Erythroblast (primary cell): ENCODE measurements at places on chromosomes 5 and 9.

- DNase-seq: no peak
Observed at GRCh38 chr5:25694801-25695200, 1050.0 kb upstream of the CDH10 start.

- DNase-seq: no peak
Observed at GRCh38 chr9:37617832-37618231, 25.4 kb upstream of the TOMM5 start.

DNA sequence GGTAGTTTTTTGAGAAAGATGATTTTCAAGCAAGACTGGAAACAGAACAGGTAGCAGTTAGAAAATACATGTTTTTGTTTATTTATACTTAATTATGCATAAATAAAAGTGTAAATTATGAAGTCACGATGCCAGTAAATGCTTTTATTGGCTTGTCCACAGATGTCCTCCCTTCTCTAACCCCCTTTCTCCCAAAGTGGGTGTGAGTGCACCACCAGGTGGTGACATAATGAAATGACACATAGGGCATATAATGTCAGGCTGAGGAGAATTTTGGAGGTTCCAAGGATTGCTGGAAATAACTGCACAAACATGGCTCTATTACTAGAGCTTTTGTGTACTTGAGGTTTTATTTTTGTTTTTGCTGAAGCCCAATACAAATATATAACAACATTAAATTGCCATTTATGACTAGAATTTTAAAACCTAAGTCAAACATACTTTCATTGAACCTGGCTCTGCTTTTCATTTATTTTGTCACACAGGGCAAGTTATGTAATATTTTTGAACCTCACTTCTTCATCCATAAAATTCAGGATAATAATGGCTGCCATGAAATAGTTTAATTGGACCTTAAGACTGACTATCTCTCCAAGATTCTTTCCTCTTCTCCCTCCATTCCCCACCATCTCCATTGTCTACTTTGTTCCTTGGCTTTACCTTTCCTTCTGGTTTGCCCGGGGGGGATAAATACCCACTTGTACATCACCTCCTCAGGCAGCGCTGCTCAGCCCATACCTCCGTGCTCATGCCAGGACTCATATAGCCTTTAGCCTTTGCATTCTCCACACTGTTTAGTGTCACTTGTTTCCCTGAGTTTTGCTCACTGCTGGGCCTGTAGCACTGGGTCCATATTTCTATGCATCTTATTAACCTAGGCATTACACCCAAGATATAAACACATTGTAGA is 168.8 kb downstream of the PDE4D start:
- peak; percentile 32 for DNase-seq

- no peak for DNase-seq
Observed at GRCh38 chr9:73170185-73170957, 18.7 kb downstream of the ANXA1 start.

GRCh38 chr5:160800375-160801275 is 51.4 kb downstream of the ATP10B start:
- no peak for DNase-seq

GRCh38 chr5:33241802-33242201 is 199.0 kb upstream of the TARS1 start:
- DNase-seq: peak; percentile 38

- DNase-seq: no peak
Observed at GRCh38 chr5:97666783-97667182, 483.7 kb upstream of the RIOK2 start.

- no peak for DNase-seq
Observed at GRCh38 chr9:119938871-119939270, 569.6 kb upstream of the BRINP1 start.

DNA sequence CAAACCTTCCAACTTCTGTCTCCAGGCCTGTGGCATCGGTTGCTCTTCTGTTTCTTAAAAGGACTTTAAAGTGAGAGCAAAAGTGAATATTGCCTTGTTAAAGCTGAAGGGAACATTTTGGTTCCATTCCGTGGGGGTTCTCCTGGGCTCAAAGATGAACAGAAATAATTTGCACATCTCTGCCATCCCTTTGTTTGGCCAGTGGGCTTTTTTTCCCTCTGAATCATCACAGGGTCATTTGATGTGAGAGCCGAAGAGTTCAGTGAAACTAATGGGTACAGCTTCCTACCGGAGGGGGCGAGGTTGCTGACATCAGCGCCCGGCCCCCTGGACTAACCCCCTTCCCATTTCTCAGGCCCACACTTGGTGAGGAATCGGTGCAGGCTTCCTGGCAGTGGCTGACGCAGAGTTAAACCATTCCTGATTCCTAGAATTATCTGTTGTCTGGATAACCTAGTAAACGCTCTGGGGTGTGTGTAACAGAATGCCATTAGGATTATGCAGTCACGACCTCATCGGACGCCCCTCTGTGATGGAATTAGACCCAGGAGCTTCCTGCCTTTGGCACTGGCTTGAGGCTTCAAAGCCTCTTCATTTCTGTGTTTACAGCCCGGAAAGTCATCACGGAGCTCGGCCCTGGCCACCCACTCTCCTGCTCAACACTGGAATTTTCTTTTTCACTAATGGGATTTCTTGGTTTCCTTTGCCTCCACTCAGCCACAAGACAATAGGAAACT is 61.6 kb upstream of the RPL26L1 start:
- DNase-seq: no peak

GRCh38 chr5:174217527-174217926 is 172.0 kb downstream of the NSG2 start:
- no peak for DNase-seq

GRCh38 chr5:156589946-156590216 is 260.2 kb upstream of the PPP1R2B start:
- DNase-seq: no peak

GRCh38 chr5:72478276-72478675 is 28.9 kb downstream of the ZNF366 start:
- DNase-seq: no peak

GRCh38 chr9:104971511-104971910 is 43.6 kb upstream of the ABCA1 start:
- DNase-seq: no peak

DNA sequence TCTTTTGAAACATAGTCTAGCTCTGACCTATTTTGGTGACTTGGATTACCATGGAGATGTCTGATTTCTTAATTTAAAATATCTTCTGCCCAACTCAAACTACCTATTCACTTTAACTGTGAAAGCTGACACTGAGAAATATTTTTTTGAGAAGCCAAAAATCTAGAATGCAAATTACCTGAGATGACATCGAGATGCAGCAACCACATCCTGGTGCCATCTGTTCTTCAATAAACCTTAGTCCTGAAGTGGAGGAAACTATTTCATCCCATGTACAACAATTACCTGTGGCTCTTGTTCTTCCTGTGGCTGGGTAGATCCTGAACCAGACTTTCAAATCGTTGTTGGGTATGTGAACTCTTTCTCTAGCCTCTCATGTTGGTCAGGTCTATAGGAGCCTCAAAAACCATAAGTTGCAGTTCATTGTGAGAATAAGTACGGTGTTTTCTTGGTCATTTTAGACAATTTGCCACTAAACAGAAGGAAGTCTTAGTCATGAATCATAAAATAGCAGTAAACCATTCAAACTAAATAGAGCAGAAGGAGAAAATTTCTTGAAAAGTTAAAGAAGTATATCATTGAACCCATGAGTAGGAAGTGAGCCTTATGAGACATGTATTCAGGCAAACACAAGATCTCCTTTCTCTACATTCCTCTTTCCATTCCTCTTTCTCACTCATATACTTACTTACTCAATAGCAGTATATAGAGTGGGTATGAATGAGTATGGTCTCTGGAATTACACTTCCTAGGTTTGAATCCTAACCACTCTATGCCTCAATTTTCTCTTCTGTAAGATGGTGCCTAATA is 176.0 kb downstream of the HMHB1 start:
- no peak for DNase-seq

DNA sequence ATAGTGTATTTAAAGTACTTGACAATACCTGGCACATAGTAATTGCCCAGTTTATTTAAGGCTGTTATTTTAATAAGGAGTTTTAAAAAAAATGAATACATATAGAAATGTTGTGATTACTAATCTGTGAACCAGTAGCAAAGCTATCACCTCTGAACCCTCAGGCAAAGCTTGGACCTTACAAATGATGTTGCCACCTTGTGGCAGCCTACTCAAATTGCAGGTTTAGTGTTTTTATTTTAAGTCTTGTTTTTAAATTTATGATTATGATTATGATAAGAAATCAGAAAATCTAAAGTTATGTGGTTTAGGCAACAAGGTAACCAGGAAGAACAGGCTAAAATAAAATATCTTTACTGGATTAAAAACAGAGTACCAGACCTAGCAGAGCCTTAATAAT is 35.8 kb downstream of the PPARGC1B start:
- peak; percentile 59 for DNase-seq

DNA sequence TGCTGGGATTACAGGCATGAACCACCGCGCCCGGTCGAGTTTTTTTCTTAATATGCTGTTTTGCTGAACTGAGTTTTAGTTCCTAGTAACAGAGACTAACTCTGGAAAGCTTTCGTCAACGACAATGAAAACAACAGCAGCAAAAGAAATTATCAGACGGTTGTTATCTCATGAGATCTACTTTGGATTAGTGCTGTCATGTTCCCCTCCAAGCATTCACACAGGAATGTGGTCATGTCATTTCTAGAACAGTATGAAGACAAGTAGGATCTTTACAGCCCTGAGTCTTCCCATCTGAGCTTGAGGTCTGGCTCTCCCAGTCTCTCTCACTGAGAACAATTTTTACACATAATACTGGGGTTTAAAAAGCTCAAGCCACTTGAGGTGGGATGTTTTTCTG is 4.0 kb upstream of the ANKRD33B start:
- DNase-seq: no peak

DNA sequence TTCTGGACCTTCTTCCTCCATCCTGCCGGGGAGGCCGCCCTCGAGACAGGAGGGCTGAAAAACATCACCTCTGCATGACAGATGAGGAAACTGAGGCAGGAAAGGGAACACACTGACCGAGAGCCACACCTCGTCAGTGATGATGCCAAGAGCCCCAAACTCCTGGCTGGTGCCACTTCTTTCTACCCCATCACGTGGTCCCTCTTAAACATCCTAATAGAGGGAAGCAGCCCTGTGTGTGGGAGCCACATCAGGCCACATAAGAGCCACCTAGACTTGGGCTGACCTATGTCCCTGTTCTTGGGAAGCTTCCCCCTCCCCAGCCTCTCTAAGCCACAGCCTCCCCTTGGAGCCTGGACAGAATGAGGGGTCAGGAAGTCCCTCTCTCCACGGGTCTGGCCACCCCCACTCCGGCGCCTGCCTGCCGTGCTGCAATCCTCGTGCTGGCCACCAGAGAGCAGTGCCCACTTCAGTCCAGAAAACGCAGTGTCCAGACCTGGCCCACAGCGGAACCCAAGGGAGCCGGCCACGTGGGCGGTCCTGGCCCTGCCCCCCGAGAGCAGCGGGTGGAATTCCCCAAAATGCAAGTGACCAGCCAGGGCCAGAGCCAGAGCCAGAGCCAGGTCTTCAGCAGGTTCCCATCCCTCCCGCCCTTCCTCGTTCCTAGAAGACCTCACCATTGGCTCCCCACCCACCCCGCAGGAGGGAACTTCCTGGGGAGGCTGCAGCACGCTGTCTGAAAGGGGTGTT is 54.7 kb upstream of the SARDH start:
- DNase-seq: peak; percentile 65

DNA sequence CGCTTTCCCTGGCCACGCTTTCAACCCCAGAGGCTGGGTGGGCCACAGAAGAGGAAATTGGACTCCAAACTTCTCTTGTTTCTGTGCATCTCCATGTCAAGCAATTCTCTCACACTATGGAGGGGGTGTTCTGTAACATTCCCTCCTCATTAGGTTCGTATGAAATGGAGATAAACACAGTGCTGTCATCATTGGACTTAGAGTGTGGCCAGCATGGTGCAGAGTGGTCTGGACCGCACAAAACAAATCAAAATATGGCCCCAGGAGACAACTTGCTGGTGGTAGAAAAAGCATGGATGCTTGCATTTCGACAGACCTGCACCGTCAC is 655.2 kb downstream of the BNC2 start:
- DNase-seq: no peak

- no peak for DNase-seq
Observed at GRCh38 chr5:142486581-142486980, 161.8 kb upstream of the SPRY4 start.
